ENCODE measurements at places on chromosomes 3 and 15.

- no peak for DNase-seq
Measured at GRCh38 chr15:92772061-92772460, 116.5 kb upstream of the FAM174B start.

GRCh38 chr15:77974098-77974414 lies 103.5 kb downstream of the TBC1D2B start:
- no peak for DNase-seq

DNA sequence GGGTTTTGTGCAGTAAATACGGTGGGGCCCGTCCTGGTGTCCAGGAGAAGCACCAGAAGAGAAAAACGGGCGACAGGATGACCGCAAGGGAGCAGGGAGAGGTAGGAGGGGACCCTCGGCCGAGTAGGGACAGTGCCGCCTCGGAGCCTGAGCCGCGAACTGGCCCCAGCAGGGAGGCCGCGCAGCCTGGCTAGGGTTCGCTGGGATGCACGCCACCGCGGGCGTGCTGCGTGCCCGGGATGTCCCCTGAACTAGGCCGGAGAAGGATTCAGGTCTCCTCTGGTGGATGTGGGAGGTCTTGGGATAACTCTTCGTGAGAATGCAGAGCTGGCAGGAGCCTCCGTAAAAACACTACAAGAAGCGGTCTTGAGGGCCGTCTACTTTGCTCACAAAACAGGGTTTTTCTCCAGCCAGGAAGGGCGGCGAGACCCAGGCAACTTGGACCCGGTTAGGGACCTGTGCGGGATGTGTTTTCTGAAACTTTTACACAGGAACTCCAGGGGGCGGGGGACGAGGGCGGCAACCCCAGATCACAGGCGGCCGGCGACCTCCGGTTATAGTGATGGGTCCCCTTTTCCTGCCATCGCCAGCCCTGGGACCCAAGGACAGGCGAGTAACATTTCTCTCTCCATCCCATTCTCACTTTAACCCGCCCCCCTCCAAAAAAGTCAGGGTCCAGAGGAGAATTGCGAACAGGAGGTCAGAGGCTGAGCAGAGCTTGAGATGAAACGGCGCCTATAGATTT lies 35.5 kb downstream of the NR2F2 start:
- DNase-seq = no peak

- no peak for DNase-seq
Measured at GRCh38 chr3:151620071-151620470, 113.7 kb upstream of the AADACL2 start.

GRCh38 chr15:56261854-56262509 lies 18.3 kb upstream of the RFX7 start:
- DNase-seq = no peak

DNA sequence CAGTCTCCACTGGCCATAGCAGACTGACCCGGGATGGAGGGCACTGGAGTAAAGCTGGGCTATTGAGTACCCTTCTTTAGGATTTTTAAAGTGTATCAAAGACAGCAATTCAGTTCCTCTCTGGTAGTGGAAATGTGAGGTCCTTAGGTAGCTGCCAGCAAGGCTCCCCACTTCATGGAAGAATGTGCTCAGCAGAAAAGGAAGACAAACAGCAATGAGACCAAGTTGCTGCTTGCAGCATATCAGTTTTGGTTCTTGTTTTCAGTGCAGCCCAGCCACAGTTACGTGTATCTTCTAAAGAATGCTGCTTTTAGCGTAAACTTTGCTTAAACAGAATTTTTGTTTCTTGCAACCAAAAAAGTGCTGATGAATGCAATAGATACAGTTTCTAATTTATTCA lies 374.0 kb upstream of the CBLB start:
- DNase-seq = no peak

GRCh38 chr3:46395766-46396530 lies 10.9 kb downstream of the CCR5AS start:
- DNase-seq = no peak

- DNase-seq = no peak
Measured at GRCh38 chr3:174495311-174495710, 363.8 kb upstream of the NAALADL2 start.

DNA sequence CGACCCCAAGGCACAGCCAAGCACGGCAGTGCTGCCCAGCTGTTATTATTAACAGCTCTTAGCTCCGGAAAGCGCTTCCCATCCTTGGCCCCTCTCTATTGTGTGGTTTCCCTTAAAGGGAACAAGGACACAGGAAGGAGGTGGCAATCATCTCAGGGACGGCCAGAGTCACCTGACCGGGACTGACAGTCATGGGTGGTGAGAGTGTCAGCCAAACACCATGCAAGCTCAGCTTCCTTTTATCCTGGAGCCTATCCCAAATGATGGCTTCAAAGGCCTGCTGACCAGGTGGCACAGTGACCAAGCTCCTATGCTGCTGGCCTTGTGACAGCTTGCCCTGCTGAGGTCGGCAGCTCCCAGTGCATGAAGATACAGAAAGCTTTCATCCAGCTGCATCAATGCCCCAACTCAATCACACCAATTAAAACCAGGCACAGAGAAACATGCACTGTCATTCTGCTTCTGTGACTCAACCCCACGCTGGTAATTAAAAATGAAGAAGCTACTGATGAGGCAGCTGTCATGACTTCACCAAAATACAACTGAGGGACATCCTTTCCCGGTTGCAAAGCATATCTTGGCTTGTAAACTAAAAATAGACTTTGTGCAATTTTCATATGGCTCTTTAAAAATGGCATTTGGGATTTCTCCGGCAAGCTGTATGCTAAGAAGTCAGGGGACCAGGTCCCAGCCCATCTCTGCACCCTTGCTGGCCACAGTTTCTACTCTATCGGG lies 34.0 kb downstream of the PCSK6 start:
- no peak for DNase-seq

DNA sequence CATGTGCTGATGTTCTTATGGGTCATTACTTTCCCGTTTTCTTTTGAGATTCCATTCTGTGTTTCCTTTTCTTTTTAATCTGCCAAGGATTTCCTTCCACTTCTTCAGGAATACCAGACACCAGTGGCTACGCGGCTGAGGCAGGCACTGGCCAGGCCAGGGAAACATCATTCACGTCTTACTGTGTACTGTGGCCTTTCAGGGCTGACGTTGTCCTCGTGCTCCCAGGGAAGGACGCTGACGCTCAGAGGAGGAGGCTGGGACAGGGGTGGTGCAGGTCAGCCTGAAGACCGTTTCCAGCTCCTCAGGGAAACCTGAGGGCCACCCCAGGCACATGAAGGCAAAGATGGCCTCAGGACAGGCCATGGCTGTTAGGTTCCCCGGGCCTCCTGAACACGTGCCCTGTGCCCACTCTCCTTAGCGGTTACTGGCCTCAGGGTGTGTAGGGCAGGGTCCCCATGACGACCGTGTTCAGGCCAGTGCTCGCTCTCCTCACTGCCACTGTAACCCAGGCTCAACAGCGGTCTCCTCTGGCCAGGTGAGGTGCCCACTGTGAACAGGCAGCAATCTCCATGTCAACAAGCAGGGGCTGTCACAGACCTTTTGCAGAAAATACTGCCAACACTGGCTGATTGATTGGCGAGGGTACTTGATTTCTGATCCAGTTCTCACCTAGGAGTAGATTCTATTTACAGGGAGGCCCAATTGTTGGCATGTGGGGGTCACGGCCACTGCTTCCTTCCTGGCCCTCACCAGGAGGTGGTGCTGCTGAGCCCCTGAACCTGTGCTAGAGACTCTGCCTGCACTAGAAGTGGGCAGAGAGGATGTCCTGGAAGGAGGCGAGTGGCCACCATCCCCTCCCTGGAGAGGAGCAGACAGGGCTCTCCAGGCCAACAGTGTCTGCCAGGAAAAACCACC lies 169.5 kb downstream of the ATP10A start:
- DNase-seq = peak; percentile 67

- no peak for DNase-seq
Measured at GRCh38 chr3:55466526-55466925, 20.6 kb downstream of the WNT5A start.

GRCh38 chr3:23864931-23865330 lies 51.9 kb downstream of the NKIRAS1 start:
- DNase-seq = no peak

DNA sequence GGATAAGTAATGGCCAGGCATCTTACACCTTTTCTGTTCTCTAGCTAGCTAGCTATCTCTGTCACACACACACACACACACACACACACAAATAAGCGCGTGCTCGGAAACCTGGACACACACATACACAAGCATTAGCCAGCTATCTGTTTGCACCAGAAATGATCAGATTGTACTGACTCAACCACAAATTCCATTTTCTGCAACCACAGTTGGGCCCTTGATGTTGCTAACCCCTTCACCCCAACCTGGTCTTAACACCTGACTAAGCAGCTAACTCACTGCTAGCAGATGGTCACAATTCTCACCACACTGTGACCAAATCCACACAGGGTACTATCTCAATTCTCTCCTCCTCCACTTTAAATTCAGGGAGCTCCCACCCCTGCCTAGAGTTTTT lies 183.0 kb upstream of the THBS1 start:
- no peak for DNase-seq

- DNase-seq = peak; percentile 87
Measured at GRCh38 chr15:67521783-67522568, 1.0 kb downstream of the C15orf61 start.

DNA sequence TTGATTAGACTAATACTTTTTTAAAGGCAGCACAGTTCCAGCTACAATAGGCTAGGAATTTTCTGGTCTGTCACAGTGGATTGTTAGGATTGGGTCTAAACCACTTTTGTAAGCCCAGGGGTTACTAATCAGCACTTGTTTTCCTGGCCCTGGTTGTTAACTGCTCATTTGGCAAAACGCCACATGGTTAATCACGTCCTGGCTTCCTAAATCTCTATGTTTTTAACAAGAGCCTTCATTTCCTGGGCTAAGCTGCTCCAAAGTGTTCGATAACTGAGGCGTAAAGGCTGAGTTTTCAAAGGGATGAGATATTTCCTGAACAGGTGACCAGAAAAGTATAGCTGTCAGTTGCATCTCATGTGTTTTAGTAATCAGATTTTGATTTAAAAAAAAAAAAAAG lies 38.9 kb upstream of the CLRN1 start:
- DNase-seq = peak; percentile 62

DNA sequence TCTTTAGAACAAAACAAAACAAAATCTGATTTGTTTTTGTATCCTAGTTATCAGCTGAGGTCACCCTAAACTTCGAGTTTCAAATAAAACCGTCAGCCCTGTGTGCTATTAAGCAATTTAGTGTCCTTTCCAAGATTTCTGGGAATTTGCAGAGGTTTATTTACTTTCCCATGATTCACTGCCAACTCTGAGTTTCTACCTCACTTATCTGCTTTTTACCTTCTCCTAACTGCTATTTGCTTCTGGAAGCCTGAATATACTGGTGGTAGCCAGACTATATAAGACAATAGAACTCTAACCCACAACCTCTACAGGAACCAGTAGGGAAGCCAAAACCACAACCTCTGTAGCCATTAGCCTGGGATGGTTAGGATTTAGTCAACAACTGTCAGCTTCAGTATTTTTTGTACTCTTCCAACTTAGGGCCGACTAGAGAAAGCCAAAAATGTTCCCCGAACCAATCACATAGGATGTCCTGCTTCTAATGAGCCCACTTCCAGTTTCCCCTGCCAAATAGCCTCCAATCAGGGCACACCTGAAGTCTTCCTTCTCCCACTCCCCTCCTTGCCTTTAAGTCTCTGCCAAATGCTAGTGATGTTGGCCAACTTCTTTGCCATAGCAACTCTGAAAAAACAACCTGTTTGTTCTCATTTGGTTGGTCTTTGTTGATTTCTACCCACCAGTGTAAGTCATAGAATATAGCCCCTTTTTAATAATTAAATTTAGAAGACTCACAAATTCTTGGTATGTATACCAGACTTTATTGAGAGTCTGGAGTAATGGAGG lies 273.1 kb downstream of the ULK4 start:
- no peak for DNase-seq

- no peak for DNase-seq
Measured at GRCh38 chr15:97998307-97999071, 38.0 kb downstream of the ARRDC4 start.

GRCh38 chr15:26630857-26631256 lies 142.0 kb downstream of the GABRB3 start:
- DNase-seq = no peak

- DNase-seq = no peak
Measured at GRCh38 chr3:179474480-179474879, 23.2 kb upstream of the GNB4 start.

DNA sequence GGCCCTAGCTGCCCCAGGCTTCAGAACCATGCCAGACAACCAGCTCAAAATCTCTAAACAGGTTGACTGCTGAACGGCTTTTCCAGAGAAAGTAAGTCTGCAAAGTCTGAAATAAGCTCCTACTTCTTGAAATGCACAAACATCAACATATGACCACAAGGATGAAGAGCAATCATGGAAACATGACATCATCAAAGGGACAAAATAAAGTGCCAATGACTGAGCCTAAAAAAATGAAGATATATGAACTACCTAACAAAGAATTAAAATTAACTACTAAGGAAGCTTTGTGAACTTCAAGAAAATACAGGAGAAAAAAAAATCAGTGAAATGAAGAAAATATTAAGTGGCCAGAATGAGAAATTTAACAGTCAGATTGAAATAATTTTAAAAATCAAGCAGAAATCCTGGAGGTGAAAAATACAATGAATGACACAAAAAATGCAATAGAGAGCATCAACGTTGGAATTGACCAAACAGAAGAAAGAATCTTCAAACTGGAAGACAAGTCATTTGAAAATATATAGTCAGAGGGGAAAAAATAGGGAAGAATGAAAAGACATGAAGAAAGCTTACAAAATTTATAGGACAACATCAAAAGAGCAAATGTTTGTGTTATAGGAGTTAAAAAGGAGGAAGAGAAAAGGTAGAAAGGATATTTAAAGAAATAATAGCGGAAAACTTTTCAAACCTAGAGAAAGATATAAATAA lies 364.2 kb downstream of the OCA2 start:
- no peak for DNase-seq

DNA sequence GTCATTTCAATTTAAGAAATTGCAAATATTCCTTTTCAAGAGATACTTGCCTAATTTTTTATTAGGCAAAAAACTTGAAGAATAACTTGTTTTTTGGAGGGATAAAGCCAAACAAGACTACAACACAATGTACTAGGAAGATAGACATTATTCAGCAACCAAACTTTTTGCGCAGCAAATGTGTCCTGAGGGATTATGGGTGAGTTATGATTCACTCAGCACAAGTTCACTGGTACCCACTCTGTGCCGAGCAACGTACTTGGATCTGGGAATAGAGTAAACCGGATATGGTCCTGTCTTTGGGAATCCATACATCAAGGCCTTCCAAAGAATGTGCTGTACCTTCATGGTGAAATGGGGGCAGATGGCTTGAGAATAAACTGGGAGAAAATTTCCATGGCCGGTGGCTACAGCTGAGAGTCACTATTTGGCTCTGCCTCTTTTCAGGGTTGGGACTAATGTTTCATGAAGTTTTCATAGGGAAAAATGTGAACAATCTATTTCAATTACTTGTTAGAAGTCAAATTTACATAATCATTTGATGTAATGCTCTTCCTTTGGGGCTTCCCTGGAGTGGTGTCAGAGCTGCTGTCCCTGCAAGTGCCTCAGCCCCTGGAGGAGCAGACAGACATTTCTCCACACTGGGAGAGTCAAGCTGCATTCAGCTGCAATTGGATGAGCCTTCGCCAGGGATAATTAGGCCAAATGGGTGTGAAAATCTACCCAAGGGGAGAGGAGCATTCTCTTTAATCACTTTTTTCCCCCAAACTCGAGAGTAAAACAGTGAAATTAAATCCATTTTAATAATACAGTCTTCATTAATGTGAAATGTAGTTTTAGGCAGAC lies 315.2 kb downstream of the CLSTN2 start:
- no peak for DNase-seq

Data from NCI-H82 (cell line).